ENCODE measurements at places on chromosomes 11 and 22.

DNA sequence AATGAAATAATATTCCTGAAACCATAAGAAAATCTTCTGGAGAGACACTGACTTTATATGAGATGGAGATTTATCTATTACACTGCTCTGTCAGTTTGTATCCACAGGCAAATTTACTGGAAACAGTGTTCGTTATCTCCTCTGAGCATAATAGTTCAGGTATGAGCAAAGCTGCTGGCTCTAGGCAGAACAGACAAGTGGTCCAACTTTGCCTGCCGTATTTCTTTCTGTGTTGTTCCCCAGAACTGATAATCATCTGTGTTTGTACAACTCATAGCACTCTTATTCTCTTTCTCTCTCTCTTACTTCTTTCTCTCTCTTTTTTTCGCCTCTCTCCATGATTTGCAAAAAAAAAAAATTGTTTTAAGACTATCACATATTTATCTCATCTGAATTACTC is 623.8 kb upstream of the CHORDC1 start:
- no peak for DNase-seq

DNA sequence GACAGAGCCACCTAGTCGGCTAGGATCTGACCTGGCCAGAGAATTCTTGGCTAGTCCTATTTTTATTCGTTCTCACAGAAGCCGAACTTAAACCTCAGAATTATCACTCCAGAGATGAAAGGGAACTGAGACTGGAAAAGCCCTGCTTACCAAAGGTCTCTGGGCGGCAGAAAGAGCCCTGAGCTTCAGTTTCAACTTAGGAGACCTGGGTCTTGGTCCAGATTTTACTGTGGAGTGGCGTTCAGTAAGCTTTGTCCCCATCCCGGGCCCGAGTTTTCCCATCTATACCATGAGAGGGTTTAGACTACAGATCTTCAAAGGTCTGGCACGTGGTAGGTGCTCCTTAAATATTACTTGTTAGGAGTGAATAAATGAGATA is 516 bp downstream of the NEU3 start:
- DNase-seq: no peak

DNA sequence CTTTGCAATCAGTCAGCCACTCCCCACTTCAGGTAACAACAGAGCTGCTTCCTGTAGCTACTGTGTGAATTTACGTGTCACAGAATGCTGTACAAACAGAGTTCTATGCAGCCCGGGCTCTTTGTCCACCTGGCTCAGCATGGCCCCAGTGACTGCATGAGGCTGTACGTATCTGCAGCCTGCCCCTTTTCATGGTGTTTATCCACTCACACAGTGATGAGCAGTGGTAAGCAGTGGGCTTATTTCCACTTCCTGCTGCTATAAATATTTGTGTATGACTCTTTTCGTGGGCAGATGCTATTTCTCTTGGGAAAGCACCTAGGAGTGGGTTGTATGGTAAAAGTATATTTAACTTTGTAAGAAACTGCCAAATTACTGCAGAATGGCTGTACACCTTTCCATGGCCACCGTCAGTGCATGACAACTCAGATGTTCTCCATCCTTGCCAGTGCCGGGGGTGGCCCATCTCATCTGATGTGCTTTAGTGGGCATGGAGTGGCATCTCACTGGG is 43.3 kb downstream of the MYEOV start:
- DNase-seq: no peak

DNA sequence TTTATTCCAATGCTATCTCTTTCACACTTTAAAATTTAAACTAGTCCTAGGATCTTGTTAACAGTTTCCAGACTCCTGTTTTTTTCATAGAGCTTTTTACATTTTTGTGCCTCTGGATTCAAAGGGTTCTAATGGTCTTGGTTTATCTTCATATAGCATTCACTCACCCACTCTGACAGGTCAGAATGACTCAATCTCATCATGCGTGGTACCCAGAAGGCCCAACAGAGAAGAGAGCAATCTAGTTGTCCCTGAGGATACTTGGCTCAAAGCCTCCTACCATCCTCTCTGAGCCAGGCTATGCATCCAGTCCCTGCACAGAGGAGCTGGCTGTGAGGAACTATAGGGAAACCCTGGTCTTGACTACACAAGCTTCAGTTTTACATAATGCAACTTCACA is 27.5 kb downstream of the MAML2 start:
- no peak for DNase-seq

GRCh38 chr11:65911682-65912568 is 6.9 kb downstream of the C11orf68 start:
- DNase-seq: peak; percentile 71

GRCh38 chr11:34344768-34345539 is 12.9 kb downstream of the ABTB2 start:
- no peak for DNase-seq

DNA sequence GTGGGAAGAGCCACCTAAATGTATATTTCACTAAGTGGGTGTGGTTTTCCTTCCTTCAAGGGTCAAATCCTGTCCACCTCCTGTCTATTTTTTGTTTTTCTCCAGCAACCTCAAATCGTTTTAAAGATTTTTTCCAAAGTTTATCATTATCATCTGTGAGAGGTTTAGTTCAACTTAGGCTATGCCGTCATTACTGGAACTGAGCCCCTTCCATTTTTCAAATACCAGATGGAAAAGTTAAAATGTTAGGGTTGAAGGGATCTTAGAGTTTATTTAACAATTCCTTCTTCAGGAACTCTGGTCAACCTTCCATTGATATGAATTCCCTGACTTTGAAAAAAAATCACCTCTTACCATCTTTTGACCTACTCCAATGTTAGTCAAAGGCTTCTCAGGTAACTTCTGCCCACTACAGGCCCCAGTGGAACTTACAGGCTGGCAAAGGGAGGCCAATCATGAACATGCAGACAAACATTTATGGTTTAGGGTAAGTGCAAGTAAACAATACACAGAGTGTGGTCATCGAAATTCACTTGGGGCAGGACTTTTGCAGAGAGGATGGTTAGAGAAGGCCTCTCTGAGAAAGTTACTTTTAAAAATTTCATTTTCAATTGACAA is 45.2 kb downstream of the SYN3 start:
- DNase-seq: no peak

DNA sequence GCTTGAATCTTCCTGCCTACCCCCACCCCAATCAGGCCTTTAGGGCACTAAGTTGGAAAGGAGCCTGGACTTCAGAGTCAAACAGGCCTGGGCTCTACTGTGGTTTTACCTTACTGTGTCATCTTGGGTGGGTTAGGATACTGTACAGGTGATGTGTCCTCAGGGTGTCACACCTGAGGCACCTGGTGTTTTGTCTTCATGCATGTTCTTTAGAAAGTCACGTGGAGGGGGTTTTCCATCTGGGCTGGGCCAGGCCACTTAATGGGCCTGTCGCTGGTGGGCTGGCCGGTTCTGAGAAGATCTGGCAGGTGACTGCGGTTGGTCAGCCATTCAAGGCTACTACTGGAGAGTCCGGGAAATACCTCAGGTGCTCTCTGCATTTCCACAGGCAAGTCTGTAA is 92.6 kb downstream of the SWAP70 start:
- no peak for DNase-seq

GRCh38 chr22:45678961-45679912 is 7.6 kb downstream of the ATXN10 start:
- no peak for DNase-seq

GRCh38 chr11:26229257-26229656 is 102.7 kb upstream of the ANO3 start:
- DNase-seq: no peak

DNA sequence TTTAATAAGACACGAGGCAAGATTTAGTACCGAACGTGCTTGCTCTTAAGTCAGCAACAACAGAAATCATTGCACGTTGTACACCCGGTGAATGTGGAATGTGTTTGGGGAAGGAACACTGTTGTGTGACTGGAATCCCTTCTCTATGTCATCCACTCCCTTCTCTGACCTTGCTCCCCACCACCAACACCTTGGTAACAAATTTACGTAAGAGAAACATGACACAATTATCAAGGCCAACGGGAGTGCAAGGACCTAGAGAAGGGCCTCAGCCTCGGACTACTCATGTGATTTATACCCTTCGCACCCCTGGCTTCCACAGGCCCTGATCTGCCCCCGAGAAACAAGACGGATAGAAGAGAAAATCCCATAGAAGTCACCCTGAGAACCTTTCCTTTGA is 236.2 kb downstream of the LARGE1 start:
- DNase-seq: no peak

GRCh38 chr11:45921561-45922424 is 663 bp upstream of the LARGE2 start:
- no peak for DNase-seq

DNA sequence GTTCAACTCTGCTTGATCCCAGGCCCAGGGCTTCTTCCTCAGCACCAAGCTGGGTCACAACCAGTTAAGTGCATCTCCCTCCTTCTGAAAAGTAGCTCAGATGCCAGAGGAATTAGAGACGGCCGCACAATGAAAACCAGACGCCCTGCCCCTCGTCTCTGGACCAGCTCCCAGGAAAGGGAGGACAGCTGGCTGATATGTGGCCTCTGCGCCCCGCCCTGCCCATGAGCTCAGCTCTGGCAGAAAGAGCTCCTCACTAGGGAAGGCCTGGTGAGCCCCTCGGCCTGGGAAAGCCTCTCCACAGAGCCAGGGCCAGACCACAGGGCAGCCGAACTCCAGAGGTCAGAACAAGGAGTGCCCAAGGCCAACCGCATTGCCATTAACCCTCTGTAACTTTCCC is 18.1 kb upstream of the SCGB1A1 start:
- DNase-seq: no peak

GRCh38 chr22:22855617-22856308 is 31.9 kb upstream of the IGLL5 start:
- DNase-seq: peak; percentile 59

GRCh38 chr11:129968591-129969419 is 33.8 kb downstream of the PRDM10 start:
- peak; percentile 58 for DNase-seq

DNA sequence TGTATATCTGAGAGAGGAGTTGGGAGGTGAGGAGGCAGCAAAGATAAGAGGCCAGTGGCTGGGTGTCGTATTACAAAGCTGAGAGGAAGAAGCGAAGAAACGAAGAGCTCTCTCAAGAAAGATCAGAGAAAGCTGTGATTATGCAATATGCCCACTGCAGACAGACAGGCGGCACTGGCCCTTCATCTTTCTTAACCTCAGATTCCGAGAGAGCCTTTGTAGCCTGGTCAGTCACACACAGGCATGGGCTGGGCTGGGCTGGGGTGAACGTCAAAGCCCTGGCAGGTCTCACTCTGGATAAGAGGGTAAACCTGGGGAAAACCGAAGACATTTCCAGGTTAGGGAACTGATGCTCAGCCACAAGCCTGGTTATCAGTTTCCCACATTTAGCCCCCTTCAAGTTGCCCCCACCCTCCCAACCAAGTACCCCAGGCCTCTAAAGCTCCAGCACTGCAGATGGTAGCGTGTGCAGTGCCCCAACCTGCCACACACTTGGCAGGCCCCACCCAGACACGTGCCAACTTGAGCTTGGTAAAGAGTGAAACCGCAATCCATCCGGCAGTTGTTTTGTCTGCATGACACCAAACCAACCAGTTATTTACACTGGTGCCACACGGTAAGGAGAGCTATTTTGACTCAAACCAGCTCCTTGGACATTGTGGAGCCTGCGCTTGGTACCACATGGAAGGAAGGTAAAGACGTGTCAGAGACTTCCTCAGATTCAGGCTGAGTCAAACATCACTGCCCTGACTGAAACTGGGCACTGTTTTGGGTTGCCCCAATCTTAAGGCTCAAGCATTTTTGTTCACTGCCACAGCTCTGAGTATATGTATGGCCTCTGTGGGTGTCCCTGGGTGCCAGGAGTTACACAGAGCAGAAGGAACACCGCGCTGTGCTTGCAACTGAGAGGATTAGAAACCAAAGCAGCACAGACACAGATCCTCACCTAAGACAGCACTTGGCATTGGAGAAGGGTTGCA is 135.9 kb downstream of the FDX1 start:
- no peak for DNase-seq

DNA sequence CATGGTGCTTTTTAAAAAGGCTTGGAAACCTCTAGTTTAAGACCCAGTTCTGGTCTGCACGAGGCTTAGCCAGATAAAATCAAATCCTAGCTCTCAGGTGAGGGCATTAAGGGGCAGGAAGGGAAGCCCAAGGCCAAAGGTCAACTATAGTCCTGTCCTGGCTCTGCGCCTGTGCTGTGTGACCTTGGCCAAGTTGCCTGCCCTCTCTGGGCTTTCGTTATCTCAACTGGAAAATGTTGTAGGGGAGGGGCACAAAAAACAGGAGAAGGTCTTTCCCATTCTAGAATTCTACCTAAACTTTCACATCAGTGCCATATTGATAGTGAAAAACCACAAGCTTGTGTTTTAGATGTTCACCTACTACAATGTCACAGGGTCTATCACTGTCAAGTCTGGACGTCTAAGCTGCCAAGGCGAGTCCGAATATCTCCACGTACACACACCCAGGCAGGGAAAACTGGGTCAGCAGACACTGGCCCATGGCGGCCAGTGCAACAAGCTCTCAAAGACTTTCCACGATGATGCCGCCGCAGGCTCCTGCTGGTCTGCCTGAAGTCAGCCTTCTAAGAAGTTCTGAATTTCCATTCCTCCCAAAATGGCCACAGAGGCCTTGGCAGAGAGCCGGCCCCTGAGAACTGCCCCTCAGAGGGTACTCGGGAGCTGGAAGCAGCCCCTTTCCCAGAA is 18.0 kb downstream of the MN1 start:
- DNase-seq: no peak

DNA sequence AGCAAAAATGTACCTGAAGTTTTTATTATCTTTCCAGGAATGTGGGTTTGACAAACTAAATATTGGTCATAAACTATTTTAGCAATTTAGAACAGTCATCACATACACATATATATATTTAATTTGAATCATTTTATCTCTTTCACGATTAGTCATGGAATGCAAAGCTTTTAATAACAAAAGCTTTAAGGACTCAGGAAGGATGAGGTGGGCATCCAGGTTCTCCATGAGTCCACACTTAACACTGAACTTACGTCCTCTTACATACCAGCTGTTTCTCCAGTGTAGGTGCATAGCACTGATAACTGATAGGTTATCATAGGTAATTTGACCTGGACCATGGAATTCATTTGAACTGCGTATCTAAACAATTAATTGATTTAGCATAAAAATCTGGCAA is 28.1 kb upstream of the GNAZ start:
- DNase-seq: no peak

- DNase-seq: no peak
Measured at GRCh38 chr22:39470451-39471291, 13.9 kb downstream of the MGAT3 start.

DNA sequence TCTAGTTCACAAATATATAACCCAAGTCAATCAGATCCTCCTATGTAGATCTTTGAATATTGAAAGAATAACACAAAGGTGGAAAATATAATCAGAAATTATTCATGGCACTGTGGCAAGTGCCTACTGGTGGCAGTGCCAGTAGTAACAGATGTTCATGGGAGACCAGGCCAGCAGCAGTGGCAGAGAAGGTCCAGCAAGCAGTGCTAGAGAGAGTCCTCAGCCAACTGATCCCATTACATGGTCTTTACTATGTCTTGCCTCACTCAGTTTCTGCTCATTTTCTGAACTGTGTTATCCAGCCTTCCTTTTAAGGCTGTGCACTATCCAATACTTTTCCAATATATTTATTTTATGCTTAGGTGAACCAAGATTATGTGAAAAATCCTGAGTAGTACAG is 124.9 kb downstream of the MRTFA start:
- no peak for DNase-seq

- no peak for DNase-seq
Measured at GRCh38 chr11:80129396-80129795, 688.6 kb upstream of the TENM4 start.
